ENCODE measurements at places on chromosomes 2 and 18.

GRCh38 chr2:65165558-65165957 lies 35.7 kb upstream of the RAB1A start:
- DNase-seq = no peak

- no peak for DNase-seq
Observed at GRCh38 chr18:3059272-3059671, 46.3 kb upstream of the LPIN2 start.

DNA sequence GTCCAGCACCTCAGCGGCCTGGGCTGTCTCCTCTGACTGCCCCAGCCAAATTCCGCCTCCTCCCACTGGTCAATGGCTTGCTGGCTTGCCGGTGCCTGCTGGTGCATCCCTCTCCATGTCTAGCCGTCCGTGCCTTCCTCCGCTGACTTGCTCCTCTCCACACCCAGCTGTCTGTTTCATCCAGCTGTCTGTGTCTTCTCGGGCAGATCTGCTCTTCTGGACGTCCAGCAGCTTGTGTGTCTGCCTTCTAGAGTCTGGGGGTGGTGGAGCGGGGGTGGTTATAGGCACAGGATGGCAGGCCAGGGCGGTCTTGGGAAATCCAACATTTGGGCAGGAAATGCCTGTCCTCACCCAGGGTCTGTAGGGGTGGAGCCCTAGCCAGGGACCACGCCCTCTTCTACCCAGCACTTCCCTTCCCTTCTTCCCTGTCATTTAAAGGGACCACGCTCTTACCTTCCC lies 369.2 kb downstream of the GALNT13 start:
- DNase-seq = no peak

DNA sequence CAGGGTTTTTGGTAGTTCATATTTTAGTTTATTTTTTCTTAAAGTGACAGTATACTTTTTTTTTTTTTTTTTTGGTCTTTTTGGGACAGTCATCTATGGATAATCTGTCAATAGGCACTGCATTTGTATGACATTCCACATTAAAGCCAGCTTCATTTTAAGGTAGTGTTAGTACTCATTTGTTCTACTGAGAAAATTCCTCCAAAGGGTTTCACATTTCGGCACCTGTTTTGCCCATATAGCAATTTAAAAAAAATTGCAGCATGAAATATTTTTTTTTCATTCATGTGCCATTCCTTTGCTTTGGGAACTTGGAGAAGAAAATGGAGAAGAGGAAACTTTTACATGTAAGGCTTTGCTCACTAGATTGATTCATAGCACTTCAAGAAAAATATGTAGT lies 276.3 kb upstream of the TCF4 start:
- no peak for DNase-seq

GRCh38 chr2:26922405-26923188 lies 47.8 kb upstream of the MAPRE3 start:
- DNase-seq = peak; percentile 6

GRCh38 chr2:40219141-40219540 lies 232.7 kb downstream of the SLC8A1 start:
- no peak for DNase-seq

DNA sequence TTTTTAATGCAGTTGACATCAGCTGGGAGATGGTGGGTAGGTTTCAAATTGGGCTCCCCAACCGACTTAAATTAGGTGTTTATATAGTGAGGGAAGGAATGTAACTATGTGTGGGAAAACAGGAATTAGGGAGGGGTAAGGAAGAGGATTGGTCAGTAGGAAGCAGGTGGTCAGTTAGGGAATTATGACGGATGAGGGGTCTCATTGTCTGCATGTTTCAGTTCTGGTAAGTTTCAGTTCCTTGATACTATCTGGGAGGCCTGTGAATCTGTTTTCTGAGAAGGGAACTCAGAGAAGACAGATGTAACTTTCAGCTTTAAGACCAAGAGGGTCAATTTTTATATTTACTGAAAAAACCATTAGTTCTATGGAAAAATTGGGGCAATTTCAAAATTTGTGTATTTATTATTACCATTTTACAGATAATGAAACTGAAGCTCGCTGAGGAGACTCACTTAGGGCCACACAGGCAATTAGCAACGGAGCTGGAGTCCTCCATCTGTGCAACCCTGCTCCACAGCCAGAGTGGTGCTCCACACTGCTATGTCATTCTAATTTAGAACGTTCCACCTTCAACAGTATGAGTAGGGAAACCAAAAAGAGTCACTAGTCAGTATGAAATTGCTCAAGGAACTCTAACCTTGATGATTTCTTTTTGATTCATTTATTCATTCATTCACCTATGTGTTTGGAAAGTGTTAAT lies 36.0 kb upstream of the CCDC195 start:
- no peak for DNase-seq

- DNase-seq = no peak
Observed at GRCh38 chr2:17328161-17328560, 190.1 kb downstream of the RAD51AP2 start.

- no peak for DNase-seq
Observed at GRCh38 chr18:62954366-62954765, 239.0 kb downstream of the PHLPP1 start.

DNA sequence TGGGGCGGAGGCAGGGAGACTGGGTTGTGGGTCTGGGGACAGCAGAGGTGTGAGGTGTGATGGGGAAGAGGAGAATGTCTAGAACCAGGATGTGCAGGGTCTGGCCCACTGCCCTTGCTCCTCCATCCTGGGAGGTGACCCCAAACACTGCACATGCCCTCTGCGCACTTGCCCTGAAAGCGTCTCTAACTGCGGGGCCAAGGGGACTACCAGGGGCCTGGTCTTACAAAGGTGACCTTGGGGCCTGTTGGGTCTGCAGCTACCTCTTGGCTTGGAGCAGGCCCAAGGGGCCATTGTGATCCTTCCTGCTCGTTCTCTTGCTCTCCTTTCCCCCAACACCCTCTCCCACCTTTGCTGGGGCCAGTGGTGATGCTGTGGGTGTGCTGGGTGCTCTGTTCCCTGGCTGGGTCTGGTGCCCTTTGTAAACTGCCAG lies 48.0 kb upstream of the FAHD2A start:
- DNase-seq = no peak

DNA sequence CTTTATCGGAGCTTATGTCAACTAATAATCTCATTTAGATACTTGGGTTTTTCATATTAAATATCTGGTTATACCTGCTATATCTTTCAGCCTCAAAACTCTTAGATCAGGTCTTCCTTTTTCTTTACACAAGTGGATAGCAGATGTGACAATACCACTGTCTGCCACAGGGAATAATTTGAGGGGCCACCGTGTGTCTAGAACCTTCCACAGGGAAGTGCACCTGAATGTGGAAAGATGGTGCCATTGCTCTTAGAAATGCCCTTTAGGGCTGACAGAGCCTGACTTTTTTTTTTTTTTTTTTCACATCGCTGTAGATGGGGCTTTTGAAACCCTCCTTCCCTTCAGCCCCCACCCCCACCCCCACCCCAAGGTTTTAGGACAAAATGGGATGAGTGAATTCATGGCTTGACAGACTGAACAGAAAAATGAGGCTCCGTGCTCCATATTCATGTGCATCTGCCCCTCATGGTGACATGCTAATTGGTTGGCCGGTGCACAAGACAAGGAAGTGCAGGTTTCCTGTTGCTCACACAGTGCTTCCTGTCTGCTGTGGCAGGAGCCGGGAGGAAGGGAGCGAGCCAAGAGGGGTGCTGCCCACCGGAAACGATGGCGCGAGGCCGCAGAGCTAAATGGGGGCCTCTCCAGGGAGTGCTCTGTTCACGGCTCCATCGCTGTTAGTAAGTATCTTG lies 246.0 kb downstream of the LDLRAD4 start:
- peak; percentile 28 for DNase-seq

DNA sequence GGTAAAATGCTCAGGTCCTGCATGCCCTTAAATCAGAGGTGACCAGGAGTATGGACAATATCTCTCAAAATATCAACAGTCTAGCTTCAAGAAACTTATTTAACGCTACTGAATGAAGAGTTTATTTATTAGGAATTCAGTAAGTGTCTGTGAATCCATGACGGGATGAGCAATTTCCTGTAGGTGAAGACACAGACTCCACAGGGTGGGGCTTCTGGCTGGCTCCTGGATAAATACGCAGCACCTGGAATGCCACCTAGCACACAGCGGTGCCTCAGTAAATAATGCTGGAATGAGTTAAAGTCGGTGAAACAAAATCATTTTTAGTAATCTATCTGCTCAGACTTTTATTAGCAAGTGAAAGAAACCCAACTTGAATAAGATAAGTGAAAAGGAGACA lies 29.4 kb upstream of the MBP start:
- DNase-seq = no peak

- no peak for DNase-seq
Observed at GRCh38 chr2:240990726-240991377, 7.6 kb upstream of the SNED1 start.

Data from stimulated activated CD4-positive, alpha-beta T cell treated with anti-CD3 and anti-CD28 coated beads, TNF-alpha, amount 100 ng/mL, for 4 hours (primary cell).